ENCODE measurements at places on chromosomes 7 and 10. TPM values are rescaled to one million over a fixed set of nuclear protein-coding genes. Genes with fewer than 3 reads are reported as not detected.

DNA sequence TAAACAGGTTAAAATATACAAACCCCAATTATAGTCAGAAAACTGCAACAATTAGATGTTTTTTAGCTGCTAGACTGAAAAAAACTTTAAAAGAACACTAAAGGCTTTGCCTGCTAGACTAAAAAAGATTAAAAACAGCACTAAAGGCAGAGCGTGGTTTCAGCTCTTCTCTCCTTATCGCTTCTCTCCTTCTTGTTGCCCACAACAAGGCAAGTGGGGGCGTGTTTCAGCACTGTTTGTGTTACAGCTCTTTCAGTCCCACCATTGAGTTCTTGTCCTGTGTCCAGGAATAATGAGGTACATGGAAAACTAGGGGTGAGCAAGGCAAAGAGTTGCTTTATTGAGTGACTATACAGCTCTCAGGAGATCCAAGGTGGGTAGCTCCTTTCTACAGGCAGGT, 112.3 kb downstream of the HPSE2 start:
- DNase-seq = no peak

GRCh38 chr7:124310934-124311390, 278.1 kb upstream of the TMEM229A start:
- no peak for DNase-seq

DNA sequence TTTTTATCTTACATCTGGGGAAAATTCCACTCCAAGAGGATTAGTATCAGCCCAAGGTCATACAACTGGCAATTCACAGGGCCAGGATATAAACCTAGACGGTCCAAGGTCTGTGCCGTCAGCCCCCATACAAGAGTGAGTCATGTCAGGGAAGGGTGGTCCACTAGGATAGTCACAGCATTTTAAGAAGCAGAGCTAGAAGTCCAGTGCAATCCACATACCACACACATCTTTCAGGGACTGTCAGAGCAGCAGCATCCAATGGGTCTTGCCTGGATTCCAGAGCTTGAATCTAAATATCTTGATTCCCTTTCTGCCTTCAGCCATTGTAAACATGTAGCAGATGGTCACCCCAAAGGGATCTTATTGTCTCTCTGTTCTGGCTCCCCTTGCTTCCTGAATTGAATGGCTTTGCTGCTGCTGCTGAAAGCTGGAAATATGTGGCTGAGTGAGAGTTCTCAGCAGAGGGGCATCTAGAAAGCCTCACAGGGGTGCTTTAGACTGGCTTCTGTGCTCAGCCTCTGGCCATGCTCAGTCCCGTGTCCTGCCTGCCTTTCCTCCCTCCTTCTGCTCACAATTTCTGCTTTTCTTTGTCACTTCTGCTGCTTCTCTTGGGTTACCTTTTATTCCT, 9.9 kb upstream of the OR6V1 start:
- no peak for DNase-seq

FKBP6 gene
- total RNA-seq = not detected

DNA sequence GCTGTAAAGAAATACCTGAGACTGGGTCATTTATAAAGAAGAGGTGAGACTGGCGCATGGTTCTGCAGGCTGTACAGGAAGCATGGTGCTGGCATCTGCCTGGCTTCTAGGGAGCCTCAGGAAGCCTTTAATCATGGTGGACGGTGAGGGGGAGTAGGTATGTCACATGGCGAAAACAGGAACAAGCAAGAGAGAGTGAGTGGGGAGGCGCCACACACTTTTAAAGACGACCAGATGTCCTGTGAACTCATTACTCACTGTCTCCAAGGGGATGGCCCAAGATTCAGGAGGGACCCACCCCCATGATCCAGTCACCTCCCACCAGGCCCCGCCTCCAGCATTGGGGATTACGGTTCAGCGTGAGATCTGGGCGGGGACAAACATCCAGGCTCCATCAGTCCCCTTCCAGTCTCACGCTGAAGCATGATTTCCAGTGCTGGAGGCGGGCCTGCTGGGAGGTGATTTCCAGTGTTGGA, 3.2 kb downstream of the ZNF316 start:
- no peak for DNase-seq

DNA sequence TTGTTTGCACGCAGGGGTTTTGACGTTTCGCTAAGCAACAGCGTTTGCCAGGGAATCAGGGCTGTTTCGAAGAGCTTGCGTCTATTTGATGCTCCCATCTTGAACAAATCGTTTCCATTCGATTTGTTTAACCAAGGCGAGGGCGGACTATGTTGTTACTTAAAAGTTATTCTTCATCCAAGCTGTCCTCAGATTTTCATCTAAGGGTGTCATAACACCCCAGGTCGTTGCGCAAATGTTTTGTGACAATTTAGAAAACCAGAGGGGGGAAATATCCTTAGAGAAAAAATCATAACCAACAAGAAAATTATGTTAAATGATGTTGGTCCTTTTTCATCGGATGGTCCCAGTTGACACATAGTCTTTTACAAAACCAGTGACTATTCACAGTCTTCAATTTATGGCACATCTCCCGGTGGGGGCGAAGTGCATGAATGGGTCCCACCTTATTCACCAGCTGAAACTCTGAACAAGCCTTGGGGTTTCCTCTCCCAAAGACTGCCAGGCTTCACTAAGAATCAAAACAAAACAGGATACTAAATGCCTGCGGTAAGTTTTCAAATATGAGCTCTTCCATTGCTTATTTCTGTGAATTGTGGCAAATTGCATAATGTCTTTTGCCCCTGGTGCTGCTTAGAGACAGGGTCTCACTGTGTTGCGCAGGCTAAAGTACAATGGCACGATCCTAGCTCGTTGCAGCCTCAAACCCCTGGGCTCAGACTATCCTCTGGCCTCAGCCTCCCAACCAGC, 109.9 kb downstream of the REEP3 start:
- no peak for DNase-seq

SLIT1 gene
- total RNA-seq = not detected

SFTPD gene
- total RNA-seq = not detected

CLDN3 gene
- 446 TPM for total RNA-seq

MMP21 gene
- not detected for total RNA-seq

DNA sequence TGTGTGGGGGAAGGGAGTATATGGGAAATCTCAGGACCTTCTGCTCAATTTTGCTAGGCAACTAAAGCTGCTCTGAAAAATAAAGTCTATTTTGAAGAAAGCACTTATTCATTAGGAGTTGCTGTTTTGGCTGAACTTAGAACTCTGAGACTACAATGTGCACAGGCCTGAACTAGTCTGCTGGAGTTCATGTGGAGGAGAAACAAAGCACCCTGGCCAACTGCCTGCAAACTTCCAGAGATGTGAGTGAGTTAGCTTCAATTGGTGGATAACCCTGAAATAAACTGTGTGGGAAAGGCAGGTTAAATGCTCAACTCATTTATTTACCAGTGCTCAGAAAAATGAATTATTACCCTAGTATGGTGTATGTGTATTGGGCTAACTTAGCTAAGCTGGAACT, 17.3 kb upstream of the FAM241B start:
- no peak for DNase-seq

CDH23 gene
- total RNA-seq = 0.63 TPM

- DNase-seq = no peak
Observed at GRCh38 chr10:85614981-85615380, 751.6 kb downstream of the GRID1 start.

- no peak for DNase-seq
Observed at GRCh38 chr10:103968441-103969391, 1.8 kb downstream of the SLK start.

Data from HT-29 (cell line).